ENCODE measurements at places on chromosomes 7 and 10. TPM values are rescaled to one million over a fixed set of nuclear protein-coding genes. Genes with fewer than 3 reads are reported as not detected.

DNA sequence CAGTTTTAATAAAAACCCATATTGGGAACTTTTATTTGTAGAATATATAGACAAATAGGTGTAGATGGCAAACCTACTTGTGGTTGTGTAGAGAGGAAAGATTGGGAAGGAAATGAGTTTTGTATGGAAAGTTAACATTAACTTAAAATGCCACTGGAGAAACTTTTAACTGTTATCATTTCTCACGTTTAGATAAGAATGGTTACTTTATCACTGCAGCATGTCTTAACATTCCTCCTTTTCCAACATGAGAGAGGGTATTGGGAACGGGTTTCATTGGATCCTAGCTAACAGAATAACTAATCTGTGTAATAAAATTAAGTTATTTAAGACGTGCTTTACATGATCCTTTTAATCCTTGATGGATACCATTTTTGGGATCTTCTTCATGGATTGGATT is 1.8 kb downstream of the LUC7L2 start:
- no peak for DNase-seq

DNA sequence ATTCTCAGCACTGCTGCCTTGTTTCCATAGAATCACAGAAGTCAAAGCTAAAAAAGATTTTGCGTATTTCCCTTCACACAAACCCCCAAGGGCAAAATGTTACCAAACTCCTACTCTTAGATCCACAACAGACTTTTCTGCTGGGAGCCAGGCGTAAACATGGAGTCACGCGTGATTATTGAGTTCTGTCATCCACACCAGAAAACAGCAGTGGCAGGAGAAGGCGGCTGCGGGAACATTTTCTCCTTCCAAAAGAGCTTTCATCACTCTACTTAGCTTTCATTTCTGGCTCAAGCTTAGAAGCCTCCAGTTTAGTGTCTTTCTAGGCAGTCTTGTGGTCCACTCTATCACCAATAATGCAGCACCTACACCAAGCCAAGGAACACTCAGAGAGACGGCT is 712.9 kb upstream of the NRP1 start:
- DNase-seq, result no peak

GRCh38 chr7:2175514-2175913 is 57.2 kb downstream of the MAD1L1 start:
- no peak for DNase-seq

Gene C10orf105
- 0.48 TPM for total RNA-seq

Gene COPS6
- 128 TPM for total RNA-seq
